Germinal center (tissue), 1 donor: ENCODE measurements at places on chromosomes 13 and 19.

DNA sequence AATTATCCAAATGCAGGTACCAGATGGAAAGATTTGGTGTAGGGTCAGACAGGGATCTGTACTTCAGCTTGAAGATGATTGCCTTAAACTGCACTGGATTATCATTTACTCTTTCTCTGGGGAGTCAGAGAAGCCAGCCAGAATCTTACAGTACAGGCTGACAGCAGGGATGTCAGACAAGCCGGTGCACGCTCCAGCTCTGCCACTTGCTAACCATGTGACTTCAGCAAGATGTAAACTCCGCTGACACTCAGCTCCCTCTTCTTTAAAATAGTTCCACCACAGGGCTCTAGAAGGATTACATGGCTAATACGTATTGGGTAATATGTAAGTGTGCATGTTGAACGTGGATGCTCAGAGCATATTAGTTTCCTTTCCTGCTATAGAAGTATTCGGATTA, 251.4 kb upstream of the MAB21L1 start:
- no peak for DNase-seq

DNA sequence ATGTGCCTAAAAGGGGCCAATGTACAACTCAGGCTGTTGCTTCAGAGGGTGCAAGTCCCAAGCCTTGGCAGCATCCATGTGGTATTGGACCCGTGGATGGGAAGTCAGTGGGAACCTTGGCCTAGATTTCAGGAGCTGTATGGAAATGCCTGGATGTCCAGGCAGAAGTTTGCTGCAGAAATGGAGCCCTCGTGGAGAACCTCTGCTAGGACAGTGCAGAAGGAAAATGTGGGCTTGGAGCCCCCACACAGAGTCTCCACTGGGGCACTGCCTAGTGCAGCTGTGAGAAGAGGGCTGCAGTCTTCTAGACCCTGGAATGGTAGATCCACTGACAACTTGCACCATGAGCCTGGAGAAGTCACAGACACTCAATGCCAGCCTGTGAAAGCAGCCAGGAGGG, 28.5 kb downstream of the GPC5 start:
- DNase-seq: no peak

DNA sequence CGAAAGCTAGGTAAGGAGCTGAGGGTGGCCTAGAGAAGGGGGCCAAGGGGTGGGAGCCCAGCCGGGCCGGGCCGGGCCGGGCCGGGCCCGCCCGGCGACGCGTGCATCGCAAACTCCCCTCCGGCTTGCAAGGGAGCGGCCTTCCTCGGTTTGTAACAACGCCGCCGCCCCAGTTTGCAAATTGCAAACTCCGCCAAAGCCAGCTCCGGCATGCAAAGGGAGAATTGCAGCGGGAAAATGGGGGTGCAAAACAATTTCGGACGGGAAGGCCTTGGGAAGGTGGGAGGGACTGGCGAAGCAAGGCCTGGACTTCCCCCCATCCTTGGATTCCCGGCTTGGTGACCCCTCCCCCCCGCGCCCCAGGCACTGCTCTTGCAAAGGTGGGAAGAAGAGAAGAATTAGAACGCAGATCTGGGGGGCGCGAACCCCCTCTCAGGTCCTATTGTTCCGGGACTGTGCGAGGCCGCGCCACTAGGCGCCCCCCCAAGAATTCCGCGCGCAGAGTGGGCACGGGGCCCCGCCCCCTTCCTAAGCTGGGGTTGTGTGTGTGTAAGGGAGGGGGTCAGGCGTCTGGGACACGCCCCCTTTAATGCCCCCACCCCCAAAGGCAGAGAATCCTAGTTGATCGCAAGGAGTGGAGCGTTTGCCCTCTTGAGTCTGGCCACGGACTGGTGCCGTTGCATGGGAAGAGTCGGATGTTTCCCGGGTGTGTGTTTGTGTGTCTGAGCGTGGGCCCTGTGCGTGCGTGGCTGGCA, 926 bp downstream of the PRR12 start:
- DNase-seq: peak; percentile 62

DNA sequence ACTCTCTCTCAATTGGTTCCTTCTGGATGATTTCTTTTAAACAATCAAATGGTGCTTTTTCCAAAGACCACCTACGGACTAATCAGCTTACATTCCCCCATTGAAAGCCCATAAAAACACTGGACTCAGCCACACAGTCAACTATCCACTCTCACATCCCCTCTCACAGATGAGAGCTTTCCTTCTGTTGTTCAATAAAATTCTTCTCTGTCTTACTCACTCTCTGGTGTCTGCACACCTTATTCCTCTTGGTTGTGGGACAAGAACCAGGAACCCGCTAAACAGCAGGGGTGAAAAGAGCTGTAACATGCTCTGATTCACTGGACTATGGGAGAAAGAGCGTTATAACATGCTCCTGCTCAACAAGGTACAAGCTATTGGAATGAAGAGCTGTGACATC, 2896.2 kb downstream of the PCDH9 start:
- no peak for DNase-seq

DNA sequence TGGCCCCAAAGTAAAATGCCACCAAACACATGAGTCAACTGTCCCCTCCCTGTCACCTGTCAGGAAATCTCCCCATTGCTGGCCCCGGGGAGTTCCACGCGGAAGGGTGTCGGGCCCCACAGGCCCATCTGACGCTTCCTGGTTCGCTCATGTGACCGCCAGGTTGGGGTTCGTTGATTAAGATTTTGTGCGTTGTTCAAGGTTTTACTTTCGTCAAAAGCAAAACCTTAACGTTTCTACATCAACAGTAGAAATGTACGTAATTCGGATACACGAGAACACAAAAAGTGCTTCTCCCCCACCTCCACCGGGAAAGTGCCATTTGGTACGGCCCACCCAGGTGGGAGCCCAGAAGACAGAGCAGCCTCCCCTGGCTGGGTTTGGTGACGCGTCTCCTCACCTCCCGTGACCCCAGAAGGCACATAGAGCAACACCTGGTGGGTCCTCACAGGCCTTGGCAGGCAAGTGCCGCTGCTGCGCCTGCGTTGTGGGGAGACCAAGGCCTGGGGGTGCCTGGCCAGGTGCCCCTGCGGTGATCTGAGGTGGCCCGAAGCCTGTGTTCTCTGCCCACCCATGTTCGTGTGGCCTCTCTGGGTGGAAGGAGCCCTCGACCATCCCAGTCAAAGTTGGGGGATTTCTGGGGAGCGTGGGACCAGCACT, 161.6 kb downstream of the KDM4B start:
- DNase-seq: peak; percentile 88

DNA sequence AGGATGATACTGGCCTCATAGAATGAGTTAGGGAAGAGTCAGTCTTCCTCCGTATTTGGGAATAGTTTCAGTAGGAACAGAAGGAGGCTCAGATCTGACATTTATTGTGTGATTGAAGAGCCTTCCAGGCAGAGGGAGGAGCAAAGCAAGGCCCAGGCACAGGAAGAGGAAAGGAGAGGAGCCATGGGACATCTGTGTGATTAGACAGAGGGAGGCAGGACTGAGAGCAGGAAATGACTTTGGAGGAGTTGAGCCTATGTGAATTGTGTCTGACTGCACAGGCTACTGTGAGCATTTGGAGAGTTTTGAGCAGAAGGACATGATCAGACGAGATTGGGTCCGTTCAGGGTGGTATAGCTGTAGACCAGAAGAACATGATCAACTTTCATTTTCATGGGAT, 8.5 kb downstream of the SIGLEC7 start:
- DNase-seq: no peak

DNA sequence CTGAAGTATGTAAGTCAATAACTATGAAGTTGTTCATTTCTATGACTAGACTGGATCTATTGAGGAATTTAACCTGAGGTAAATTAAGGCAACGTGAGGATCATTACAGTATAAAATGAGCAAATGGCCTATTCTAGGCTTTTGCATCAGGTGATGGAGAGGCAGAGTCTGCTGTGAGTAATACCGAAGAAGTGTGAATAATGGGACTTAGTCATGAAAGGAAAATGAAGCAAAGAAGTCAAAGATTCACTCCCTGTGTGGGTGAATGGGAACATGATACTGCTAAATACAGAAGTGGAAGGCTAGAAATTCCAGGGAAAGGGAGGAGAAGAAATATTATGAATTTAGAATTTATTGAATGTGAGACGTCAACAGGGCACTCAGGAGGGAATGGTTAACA, 774.1 kb downstream of the LIG4 start:
- no peak for DNase-seq

- no peak for DNase-seq
These were observed 219.9 kb downstream of the RFC3 start for GRCh38 chr13:34037636-34038540.

GRCh38 chr13:48113756-48114130, 18.8 kb upstream of the MED4 start:
- DNase-seq: no peak

- no peak for DNase-seq
These were observed 16.9 kb downstream of the GADD45B start for GRCh38 chr19:2492870-2493269.

DNA sequence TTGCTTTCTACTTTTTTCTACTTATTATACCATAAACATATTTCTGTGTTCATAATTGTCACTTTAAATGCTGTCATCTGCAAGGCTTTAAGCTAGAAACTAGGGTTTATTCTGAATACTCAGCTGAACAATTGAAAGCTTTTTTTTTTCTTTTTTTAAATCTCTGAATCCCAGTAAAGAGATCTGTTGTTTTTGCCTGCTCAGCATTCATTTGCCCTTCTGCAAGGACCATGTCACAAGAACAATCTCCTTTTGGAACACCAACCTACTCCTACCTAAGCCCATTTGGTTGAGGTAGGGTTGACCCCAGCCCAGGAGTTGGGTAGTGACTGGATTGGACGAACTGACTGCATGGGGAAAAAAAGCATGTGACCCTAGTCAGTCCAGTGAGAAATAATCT, 92.6 kb downstream of the MZT1 start:
- no peak for DNase-seq

- no peak for DNase-seq
These were observed 15.5 kb downstream of the NFIC start for GRCh38 chr19:3381701-3382372.

DNA sequence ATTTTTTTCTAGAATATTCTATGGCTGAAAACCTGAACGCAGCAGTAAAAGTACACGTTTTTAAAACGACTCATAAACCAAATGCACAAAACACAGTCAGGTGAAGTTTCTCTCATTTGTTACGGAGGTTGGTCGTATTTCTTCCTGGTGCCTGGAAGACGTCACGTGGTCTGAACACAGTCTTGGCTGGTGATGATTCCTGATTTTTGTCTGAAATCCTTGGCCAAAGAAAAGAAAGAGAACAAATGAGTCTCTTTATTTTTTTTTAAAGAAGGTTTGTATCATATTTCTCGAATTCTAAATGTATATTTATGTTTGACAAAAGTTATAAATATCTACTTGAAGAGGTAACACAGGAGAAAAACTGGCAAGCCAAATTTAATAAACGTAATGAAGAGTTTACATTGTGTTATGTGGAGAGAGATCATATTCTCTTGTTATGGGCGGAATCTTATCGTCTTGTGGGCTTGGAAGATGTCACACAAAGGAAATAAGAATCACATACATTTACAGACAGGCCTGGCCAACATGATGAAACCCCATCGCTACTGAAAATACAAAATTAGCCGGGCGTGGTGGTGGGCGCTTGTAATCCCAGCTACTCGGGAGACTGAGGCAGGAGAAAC, 10.0 kb upstream of the PNMA8A start:
- no peak for DNase-seq

DNA sequence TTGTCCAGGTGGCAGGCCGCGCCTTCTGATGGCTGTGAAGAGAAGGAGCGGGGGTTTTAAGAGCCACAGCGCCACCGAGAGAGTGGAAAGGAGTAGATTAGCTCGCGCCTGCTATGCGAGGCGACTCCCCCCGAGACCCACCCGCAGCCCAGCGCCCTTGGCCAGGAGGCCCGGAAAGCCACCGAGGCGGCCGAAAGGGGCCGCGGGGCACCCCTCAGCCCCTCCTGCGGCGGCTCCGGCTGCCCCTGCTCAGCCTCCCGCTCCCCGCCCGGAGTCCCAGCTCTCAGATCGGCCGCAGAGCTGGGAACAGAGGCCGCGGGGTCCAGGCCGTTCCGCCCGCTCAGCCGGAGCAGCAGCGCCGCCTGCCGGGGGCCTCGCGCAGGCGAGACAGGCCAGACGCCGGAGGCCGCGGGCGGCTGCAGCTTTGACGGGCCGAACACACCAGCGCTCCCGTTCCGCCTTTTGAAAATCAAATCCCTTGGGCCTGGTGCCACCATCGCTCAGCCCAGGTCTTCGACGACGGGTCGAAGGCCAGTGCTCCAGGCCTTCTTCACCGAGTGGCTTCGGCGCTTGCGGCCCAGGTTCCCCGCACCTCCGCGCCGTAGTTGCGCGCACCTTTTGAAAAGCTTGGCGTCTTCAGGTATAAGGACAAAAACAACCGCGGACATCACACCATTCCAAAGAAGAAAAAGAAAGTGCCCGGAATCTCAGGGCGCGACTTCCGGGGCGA, 15.3 kb downstream of the CDX2 start:
- peak; percentile 85 for DNase-seq

- DNase-seq: no peak
These were observed 149.7 kb upstream of the SPACA7 start for GRCh38 chr13:112226320-112227002.

GRCh38 chr19:47274891-47275761, 441 bp downstream of the INAFM1 start:
- DNase-seq: no peak

DNA sequence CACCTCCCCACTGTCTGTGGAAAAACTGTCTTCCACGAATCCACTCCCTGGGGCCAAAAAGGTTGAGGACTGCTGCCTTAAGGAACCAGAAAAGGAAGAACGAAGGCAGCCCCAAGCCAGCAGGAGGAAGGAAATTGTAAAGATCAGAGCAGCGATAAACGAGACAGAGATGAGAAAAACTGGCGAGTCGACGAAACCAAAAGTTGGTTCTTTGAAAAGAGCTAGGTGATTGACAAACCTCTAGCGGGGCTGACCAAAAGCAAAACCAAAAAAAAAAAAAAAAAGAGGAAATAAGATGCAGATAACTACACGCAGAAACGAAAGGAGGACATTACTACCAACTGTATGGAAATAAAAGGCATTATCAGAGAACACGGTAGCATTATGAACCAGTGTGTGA, 76.9 kb downstream of the GADD45B start:
- DNase-seq: peak; percentile 84

GRCh38 chr13:44406617-44407016, 33.0 kb downstream of the SERP2 start:
- no peak for DNase-seq

- no peak for DNase-seq
These were observed 219.0 kb downstream of the MZT1 start for GRCh38 chr13:72508392-72508791.

GRCh38 chr13:91133941-91134802, 213.3 kb upstream of the MIR17HG start:
- peak; percentile 17 for DNase-seq

- DNase-seq: no peak
These were observed 127.1 kb downstream of the VWA8 start for GRCh38 chr13:41833831-41834230.

- DNase-seq: no peak
These were observed 6.2 kb downstream of the CPAMD8 start for GRCh38 chr19:17020385-17020784.

DNA sequence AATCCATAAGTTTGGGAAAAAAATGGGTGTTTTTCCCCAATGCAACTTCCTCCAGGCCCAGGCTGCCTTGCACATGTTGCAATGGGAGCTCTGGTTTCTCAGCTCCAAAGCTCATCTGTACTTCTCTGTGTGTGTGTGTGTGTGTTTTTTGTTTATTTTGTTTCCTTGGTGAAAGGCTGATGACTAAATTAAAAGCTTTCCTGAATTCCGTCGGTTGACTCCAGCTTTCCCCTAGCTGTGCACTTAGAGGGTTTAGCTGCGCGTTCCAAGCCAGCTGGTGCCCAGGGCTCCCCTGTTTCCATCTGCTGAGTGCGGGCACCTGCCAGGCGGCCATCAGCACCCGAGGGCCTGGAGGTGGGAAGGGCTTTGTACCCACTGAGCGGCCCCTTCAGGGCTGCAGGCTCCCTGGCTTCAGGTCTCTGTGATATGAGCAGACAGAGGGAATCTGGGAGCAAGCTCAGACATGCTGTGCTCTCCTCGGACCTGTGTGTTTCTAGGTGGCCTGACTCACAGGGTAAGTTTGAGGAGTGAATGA, 129.1 kb upstream of the SOX1 start:
- no peak for DNase-seq
